Pulmonary artery endothelial cell (primary cell): ENCODE measurements at places on chromosomes 13 and 19. TPM values are rescaled to one million over a fixed set of nuclear protein-coding genes. Genes with fewer than 3 reads are reported as not detected.

Gene SLC46A3
- total RNA-seq, result 2.6 and 14.0 TPM in 2 replicates

Gene TMEM150B
- not detected in 2 replicates for total RNA-seq

Gene MCF2L
- total RNA-seq, result under 0.01 and 0.32 TPM in 2 replicates

Gene ATP1A3
- total RNA-seq, result 0.07 TPM in 1 of 2 replicates, not detected in the other

Gene ELSPBP1
- total RNA-seq, result not detected in 2 replicates

Gene BRME1
- 0.63 and 0.73 TPM in 2 replicates for total RNA-seq

Gene CKM
- not detected in 2 replicates for total RNA-seq

Gene PSG6
- not detected in 2 replicates for total RNA-seq

Gene HTR2A
- not detected in 2 replicates for total RNA-seq

Gene PSG7
- not detected in 2 replicates for total RNA-seq

Gene ITGBL1
- total RNA-seq, result 43.0 and 44.3 TPM in 2 replicates

Gene ZNF471
- 1.8 and 2.9 TPM in 2 replicates for total RNA-seq

Gene NMRK2
- total RNA-seq, result not detected in 2 replicates

Gene RYR1
- 0.26 TPM in 1 of 2 replicates, not detected in the other for total RNA-seq

Gene CLDND2
- total RNA-seq, result not detected in 2 replicates

Gene LILRA1
- not detected in 2 replicates for total RNA-seq

Gene AMER2
- not detected in 2 replicates for total RNA-seq

Gene CACNG6
- total RNA-seq, result 1.8 and 3.1 TPM in 2 replicates

Gene P2RY11
- total RNA-seq, result 2.2 and 4.0 TPM in 2 replicates

Gene ZNF578
- total RNA-seq, result 2.2 and 3.8 TPM in 2 replicates

Gene EFNA2
- total RNA-seq, result 0.07 TPM in 1 of 2 replicates, not detected in the other

Gene C5AR1
- total RNA-seq, result not detected in 2 replicates

Gene KIR3DL3
- not detected in 2 replicates for total RNA-seq

Gene CGB3
- total RNA-seq, result not detected in 2 replicates

Gene FCER2
- not detected in 2 replicates for total RNA-seq

Gene NLRP11
- total RNA-seq, result not detected in 2 replicates

Gene CPB2
- total RNA-seq, result not detected in 2 replicates

Gene PSPN
- 0.73 and 1.3 TPM in 2 replicates for total RNA-seq

Gene KBTBD7
- 3.3 and 6.2 TPM in 2 replicates for total RNA-seq

Gene IGSF23
- 0.25 and 0.46 TPM in 2 replicates for total RNA-seq

Gene IFNL3
- not detected in 2 replicates for total RNA-seq

Gene VSTM1
- not detected in 2 replicates for total RNA-seq

Gene ZNF284
- total RNA-seq, result 2.6 and 3.9 TPM in 2 replicates

Gene RXFP2
- total RNA-seq, result not detected in 2 replicates

Gene KLK2
- total RNA-seq, result not detected in 2 replicates

Gene NCAN
- total RNA-seq, result not detected in 2 replicates

Gene GJA3
- total RNA-seq, result under 0.01 TPM in 2 replicates

Gene MEDAG
- 11.6 and 21.6 TPM in 2 replicates for total RNA-seq

Gene PCDH20
- not detected in 2 replicates for total RNA-seq
